CD4-positive, alpha-beta T cell treated with Interleukin-4 for 4 hours (primary cell): ENCODE measurements at places on chromosomes 3 and 15.
A peak's percentile ranks its signal among the peaks of the same experiment; 100 is the strongest.

DNA sequence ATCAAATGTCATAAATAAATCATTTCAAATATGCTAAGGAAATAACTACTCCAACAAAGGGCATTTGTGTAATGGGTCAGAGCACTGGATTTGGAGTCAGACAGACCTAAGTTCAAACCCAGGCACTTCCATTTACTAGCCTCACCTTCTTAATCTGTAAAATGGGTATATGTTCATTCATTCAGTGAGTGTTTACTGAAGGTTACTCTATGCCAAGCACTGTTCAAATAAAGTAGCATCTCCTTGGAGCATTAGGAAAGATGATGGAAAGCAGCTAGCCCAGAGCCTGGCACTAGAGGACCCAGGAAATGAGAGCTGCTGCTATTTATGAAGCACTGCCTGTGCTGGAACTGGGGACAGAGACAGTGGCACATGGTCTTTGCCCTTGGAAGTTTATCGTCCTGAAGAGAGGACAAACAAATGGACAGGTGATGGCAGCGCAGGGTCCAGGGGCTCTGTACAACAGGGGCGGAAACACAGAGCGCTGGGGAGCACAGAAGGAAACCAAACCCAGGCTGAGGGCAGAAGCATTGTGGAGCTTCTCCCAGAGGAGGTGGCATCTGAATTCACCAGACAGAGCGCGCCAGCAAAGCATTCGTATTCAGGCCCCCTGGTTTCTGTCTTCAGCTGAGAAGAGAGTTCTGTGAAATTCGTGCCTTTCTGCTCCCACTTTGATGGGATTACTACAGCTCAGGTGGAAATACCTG is 19.0 kb downstream of the TM4SF4 start:
- no peak for DNase-seq

GRCh38 chr3:54087581-54088410 is 34.6 kb upstream of the CACNA2D3 start:
- DNase-seq: no peak

DNA sequence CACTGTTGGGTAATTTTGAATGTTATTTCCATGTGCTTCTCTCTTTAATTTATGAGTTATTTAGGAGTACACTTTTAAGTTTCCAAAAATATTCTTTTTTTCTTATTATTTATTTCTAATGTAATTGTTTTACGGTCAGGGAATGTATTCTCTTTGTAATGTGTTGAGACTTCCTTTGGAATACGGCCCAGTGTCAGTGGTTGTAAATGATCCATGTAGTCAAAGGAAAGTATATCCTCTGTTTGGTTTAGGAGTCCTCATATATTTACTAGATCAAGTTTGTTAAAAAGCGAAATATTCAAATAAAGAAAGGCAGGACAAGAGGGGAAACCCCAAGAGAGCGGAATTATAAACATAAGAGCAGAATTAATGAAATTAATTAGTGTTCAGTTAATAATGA is 49.0 kb upstream of the ADGRG7 start:
- no peak for DNase-seq

DNA sequence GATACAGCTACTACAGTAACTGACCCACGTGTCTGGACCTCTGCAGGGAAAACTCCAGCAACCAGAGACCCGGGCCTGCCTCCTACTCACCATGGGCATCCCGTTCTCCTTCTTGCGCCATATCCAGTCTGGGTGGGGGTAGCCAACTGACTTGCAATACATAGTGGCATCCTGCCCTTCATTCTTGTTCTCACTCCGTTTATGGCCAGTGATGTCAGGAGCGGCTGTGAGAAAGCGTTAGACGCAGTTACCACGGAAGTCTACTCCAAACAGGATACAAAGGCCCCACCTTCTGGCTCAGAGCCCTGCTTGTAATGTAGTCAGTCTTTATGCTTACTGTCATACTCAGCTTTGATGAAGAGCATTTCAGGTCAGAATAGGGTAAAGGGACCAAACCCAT is 59.6 kb downstream of the NPTN start:
- no peak for DNase-seq

DNA sequence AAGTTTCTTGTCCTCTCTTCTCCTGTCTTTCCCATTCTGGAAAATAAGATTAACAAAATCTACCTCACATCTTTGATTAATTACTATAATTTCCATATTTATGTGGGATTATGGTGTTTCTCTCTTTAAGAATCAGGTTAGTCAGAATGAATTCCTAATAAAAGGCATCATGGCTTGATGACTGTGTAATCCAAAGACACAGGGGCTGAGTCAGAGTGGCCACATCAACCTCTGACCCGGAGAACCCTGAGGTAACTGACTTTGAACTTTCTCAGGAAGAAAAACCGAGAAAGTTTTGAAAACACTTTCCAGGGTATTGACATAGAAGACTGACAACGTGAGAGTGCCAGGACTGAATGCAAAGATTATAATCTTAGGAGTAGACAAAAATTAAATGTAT is 170.3 kb upstream of the MCTP2 start:
- DNase-seq: no peak

GRCh38 chr3:144645300-144645699 is 673.7 kb downstream of the DIPK2A start:
- DNase-seq: no peak

DNA sequence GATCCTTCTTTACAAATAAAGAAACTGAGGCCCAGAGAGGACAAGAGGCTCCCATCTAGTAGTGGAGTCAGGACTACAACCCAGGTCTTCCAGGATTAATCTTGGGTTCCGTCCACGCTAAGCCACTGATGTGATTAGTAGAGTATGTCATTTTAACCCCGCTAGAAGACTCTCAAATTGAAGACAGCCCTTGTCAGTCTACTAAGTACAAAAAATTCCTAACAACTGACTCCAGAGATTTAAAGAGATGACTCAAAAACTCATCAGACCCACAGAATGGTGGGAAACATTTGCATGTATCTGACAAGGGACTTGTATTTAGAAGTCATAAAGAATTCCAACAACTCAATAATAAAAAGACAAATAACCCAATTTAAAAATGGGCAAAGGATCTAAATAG is 145.3 kb downstream of the CNTN3 start:
- DNase-seq: no peak

- DNase-seq: no peak
These were observed 72.9 kb downstream of the TMCC1 start for GRCh38 chr3:129820587-129820986.

- no peak for DNase-seq
These were observed 14.8 kb downstream of the SKIL start for GRCh38 chr3:170372190-170372879.

DNA sequence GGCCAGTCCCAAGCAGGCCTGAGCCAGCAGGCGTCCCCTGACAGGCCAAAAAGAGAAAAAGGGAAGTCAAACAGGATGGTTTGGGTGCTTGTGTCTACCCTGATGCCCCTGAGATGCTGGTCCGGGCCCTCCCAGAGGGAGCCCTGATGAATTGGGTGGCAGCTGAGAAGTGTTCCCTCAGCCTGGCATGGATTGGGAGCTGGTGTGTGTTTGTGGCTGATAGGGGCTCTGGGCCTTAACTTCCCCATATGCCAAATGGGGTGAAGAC is 1.4 kb downstream of the FBLN2 start:
- DNase-seq: no peak

DNA sequence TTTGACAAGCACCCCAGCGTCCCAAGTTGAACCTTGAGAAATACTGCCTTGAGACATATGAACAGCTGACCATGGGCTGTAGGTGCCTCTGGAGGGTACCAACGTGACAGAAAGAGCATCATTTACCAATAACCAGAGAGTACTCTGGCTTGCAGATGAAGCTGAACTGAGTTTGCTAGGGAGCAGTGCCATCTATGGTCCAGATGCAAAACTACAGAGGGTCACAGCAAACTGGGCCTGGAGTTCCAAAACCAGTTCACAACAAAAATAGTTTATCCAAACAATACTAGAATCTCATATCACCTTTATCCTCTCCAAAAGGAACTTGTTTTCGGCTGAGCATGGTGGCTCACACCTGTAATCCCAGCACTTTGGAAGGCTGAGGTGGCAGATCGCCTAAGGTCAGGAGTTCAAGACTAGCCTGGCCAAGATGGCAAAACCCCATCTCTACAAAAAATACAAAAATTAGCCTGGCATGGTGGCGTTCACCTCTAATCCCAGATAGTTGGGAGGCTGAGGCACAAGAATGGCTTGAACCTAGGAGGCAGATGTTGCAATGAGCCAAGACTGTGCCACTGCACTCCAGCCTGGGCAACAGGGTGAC is 69.3 kb downstream of the CHAC1 start:
- DNase-seq: peak; percentile 35

- DNase-seq: no peak
These were observed 12.4 kb downstream of the ATR start for GRCh38 chr3:142566096-142566495.

- DNase-seq: no peak
These were observed 351.9 kb downstream of the LSAMP start for GRCh38 chr3:116093374-116093773.

GRCh38 chr15:27086805-27087204 is 115.8 kb downstream of the GABRG3 start:
- no peak for DNase-seq

GRCh38 chr3:133531981-133532380 is 41.5 kb upstream of the CDV3 start:
- no peak for DNase-seq

GRCh38 chr15:95016511-95017229 is 785.3 kb downstream of the MCTP2 start:
- DNase-seq: no peak

DNA sequence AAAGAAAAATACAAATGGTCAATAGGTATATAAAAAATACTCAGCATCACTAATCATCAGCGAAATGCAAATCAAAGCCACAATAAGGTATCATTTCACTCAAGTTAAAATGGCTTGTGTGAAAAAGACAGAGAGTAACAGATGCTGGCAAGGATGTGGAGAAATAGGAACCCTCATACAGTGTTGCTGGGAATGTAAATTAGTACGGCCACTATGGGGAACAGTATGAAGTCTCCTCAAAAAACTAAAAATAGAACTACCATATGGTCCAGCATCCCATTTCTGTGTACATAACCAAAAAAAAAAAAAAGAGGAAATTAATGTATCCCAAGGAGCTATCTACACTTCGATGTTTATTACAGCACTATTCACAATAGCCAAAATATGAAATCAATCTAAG is 98.1 kb upstream of the TGFBR2 start:
- DNase-seq: no peak

GRCh38 chr15:96183514-96183850 is 147.0 kb upstream of the NR2F2 start:
- DNase-seq: no peak

DNA sequence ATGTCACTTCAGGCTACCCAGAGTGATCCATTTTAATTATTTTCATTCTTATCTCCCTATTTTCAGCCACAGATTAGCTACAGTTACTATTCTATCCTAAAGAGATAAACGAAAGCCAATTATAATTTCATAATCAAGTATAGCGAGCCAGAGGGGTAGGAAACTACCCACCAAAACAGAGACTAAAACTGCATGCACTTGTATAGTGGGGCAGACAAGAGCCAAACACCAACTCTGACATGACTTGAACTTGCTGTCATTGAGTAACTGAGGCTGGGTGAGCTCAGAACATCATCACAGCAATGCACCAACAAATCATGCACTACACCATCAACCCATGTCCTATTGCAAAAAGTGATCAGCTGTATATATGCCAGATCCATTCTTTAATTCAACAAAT is 64.8 kb downstream of the FBN1 start:
- DNase-seq: no peak

GRCh38 chr3:72698154-72698917 is 149.9 kb downstream of the SHQ1 start:
- DNase-seq: no peak

- DNase-seq: peak; percentile 2
These were observed 29.7 kb downstream of the EFCAB12 start for GRCh38 chr3:129398803-129399144.

DNA sequence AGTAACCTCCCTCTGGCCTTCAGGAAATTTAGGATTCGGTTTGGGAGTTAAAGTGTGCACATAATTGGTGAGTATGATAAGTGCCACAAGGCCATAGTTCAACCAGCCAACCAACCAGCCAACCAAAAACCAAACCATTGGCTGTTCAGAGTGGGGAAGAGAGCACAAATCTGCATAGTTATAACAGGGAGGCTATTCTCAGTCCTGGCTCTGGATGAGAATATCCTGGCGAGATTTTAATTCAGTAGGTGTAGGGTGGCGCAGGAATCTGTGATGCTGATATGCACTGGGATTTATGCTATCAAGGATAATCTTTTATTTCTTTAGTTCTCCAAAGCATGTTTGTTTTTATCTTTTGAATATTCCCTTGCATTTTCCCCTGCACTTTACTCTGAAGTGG is 49.1 kb downstream of the AKAP13 start:
- no peak for DNase-seq

DNA sequence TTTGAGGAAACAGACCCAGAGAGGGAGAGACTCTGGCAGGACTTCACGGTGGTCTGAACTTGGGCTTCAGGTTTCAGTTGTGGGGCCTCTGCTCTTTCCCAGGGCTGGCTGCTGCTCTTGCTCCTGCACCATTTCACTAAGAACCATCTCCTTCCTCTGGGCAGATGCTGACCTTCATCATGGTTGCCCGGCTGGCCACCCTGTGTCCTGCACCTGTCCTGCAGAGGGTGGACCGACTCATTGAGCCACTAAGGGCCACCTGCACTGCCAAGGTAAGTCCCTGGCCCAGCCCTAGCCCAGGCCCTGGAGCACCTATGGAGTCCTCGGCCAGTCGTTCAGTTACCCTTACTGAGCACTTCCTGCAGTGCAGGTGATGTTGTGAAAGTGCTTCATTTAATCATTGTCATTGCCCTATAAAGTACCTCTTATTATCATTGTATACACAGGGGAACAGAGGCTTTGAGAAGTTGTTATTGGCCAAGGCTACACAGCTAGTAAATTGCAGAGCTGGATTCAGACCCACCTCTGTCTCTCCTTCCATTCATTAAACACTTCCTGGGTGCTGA is 10.0 kb downstream of the RPL32 start:
- DNase-seq: no peak

DNA sequence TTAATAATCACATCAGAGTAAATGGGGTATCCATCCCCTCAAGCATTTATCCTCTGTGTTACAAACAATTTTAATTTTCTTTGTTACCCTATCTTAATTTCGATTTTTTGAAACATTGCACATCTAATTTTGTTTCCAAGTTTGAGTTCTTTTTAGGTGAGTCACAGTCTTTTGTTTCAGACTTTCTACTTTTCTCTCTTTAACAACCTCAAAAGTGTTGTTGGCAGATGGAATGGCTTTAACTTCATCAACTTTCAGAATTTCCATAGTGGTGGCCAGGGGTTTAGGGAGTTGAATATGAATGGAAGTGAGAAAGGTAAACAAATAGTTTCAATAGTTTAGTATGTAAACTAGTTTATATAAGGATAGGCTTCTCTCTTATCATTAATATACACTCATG is 223.0 kb upstream of the MLF1 start:
- no peak for DNase-seq
